ENCODE measurements at places on chromosomes 4 and X. TPM values are rescaled to one million over a fixed set of nuclear protein-coding genes. Genes with fewer than 3 reads are reported as not detected.
A peak's percentile ranks its signal among the peaks of the same experiment; 100 is the strongest.

- no peaks in the 10 kb centered on the region for H3K36me3 ChIP-seq
- H3K27ac ChIP-seq = no peak overlapping the region
- H3K4me3 ChIP-seq = no peak overlapping the region
- no peak for DNase-seq
- peaks cover 3% of the 10 kb centered on the region for H3K4me1 ChIP-seq
- no peaks in the 10 kb centered on the region for H3K27me3 ChIP-seq
Observed at GRCh38 chr4:139762720-139763119, 97.1 kb downstream of the MGST2 start.

DNA sequence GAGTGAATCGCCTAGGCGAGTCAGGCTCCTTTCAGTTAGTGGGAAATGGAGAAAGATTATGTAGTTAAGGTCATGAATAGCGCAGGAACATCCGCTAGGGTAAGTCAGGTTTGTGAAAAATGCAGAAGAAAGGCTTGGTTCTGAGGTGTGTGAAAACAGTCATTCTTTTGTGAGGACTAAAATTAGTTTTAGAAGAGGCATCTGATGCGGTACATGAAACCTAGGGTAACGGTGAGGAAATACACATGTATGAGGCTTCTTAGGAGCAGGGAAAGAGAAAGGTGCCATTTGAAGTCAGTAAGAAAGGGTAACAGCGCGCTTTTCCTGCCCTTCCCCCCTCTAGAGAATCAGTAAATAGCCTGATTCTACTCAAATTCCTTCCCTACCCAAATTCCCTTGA is 570 bp upstream of the RNF128 start:
- peaks cover 3% of the 10 kb centered on the region for H3K4me1 ChIP-seq
- DNase-seq = no peak
- H3K4me3 ChIP-seq = peak overlapping the region; percentile 56
- peaks cover 31% of the 10 kb centered on the region for H3K27me3 ChIP-seq
- no peak overlapping the region for H3K27ac ChIP-seq
- H3K36me3 ChIP-seq = no peaks in the 10 kb centered on the region

DNA sequence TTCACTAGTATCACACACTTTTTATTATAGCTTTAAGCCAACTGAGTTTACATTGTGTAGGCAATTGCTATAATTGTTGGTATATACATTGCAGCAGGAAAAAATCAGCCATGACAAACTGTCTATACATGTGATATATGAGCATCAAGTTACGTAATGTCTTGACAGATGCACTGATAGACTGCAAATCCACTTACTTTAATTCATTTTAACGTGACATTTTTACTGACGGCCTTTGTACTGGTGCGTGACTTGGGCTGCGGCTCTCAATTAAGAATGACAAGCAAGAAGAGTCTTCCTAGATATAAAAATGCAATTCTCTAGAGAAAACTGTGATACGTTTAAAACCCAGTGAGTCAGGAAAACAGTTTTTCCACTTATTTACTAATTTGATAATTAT is 143.8 kb downstream of the ACTRT1 start:
- H3K27me3 ChIP-seq = no peaks in the 10 kb centered on the region
- H3K27ac ChIP-seq = no peak overlapping the region
- H3K36me3 ChIP-seq = no peaks in the 10 kb centered on the region
- no peak for DNase-seq
- no peak overlapping the region for H3K4me3 ChIP-seq
- H3K4me1 ChIP-seq = no peaks in the 10 kb centered on the region

- peaks cover 25% of the 10 kb centered on the region for H3K4me1 ChIP-seq
- no peak overlapping the region for H3K27ac ChIP-seq
- no peaks in the 10 kb centered on the region for H3K27me3 ChIP-seq
- H3K4me3 ChIP-seq = no peak overlapping the region
- peaks cover 15% of the 10 kb centered on the region for H3K36me3 ChIP-seq
- no peak for DNase-seq
Observed at GRCh38 chr4:15809058-15809457, 30.9 kb downstream of the CD38 start.

GRCh38 chrX:23720117-23720677 is 22.9 kb downstream of the ACOT9 start:
- H3K27me3 ChIP-seq = no peaks in the 10 kb centered on the region
- no peak for DNase-seq
- no peaks in the 10 kb centered on the region for H3K4me1 ChIP-seq
- no peak overlapping the region for H3K4me3 ChIP-seq
- H3K27ac ChIP-seq = no peak overlapping the region

- H3K4me3 ChIP-seq = no peak overlapping the region
- H3K4me1 ChIP-seq = no peaks in the 10 kb centered on the region
- H3K36me3 ChIP-seq = no peaks in the 10 kb centered on the region
- peaks cover 11% of the 10 kb centered on the region for H3K27me3 ChIP-seq
Observed at GRCh38 chrX:38347136-38347535, 5.3 kb upstream of the OTC start.

DNA sequence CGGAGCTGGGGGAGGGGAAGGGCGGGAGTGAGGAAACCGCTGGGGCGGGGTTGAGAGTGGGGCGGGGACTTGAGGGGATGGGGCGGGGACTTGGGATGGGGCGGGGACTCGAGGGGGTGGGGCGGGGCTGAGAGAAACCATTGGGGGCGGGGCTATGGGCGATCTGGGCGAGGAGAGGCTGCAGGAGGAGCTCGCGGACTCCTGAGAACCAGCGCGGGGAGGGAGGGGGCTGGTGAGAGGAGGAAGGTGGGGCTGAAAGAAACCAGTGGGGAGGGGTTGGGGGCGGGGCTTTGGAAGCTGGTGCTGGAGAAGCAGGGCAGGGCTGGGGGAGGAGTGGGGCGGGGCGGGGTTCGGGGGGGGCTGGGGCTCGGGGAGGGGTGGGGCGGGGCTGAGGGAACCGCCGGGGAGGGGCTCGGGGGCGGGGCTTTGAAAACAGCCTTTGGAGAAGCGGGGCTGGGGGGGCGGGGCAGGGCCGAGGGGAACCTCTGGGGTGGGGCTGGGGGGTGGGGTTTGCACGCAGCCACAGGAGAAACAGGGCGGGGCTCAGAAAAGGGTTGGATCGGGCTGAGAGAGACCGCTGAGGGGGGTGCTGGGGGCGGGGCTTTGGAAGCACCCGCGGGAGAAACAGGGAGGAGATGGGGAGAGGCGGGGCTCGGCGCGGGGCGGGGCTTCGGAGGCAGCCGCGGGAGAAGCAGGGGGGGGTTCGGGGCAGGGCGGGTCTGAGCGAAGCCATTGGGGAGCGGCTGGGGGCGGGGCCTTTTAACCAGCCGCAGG is 777 bp upstream of the EOLA2 start:
- peaks cover 2% of the 10 kb centered on the region for H3K36me3 ChIP-seq
- no peaks in the 10 kb centered on the region for H3K4me1 ChIP-seq
- H3K27ac ChIP-seq = peak overlapping the region; percentile 60
- peak overlapping the region; percentile 64 for H3K4me3 ChIP-seq
- DNase-seq = peak; percentile 88

DNA sequence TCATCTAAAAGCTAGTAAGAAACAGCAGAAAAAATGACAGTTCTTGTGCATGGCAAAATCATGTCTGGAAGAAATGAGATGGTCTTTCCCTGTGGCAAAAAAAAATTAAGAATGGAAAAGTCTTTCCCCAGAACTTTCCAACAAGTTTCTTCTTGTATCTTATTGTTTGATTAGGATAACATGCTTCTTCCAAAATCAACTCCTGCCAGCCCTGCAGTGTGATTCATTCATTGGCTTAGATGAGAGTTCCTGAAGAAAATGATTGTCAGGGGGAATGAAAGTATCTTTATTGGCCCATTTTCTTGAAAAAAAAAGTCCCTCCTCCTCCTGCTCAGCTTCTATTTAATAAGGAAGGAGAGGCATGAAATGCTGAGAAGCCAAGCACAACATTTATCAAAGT is 407.7 kb downstream of the ARAP2 start:
- H3K27ac ChIP-seq = no peak overlapping the region
- no peaks in the 10 kb centered on the region for H3K27me3 ChIP-seq
- H3K4me3 ChIP-seq = no peak overlapping the region
- H3K36me3 ChIP-seq = no peaks in the 10 kb centered on the region
- H3K4me1 ChIP-seq = no peaks in the 10 kb centered on the region

DNA sequence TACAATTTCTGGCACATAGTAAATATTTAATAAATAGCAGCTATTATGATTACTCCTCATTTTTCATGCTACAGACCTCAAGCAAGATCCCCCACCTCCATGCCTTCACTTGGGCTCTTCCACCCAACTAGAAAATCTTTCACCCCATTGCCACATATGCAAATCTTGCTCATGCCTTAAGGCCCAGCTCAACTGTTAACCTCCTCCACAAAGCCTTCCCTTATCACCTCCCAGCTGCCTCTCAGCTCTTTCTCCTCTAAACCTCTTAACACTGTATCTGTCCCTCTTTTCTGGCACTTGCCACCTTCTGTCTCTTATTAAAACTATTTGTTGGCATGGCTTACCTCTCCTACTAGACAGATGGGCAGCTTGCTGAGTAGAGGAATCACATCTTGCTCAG is 51.5 kb downstream of the PJA1 start:
- H3K4me3 ChIP-seq = no peak overlapping the region
- DNase-seq = no peak
- H3K4me1 ChIP-seq = peaks cover 13% of the 10 kb centered on the region

GRCh38 chrX:96621811-96622210 is 62.8 kb upstream of the DIAPH2 start:
- peaks cover 2% of the 10 kb centered on the region for H3K36me3 ChIP-seq
- no peaks in the 10 kb centered on the region for H3K4me1 ChIP-seq
- no peak overlapping the region for H3K4me3 ChIP-seq

DNA sequence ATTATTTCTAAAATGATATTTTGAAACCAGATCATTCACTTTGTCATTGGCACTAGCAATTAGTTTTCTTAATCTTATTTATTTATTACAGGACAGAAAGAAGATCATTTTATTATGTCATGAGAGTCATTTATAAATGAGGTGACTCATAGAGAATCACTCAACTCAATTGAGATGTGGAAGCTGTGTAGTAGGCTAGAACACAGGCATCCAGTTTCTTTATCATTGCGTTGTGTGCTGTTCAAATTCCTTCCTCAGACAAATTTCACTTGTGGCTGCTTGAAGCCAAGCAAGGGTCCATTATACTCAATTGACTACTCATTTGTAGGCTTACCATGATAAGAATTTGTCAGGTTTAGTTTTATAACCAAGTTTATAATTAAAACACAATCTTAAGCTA is 87.6 kb downstream of the MRPL1 start:
- peaks cover 35% of the 10 kb centered on the region for H3K36me3 ChIP-seq
- no peak overlapping the region for H3K4me3 ChIP-seq
- no peak overlapping the region for H3K27ac ChIP-seq
- H3K27me3 ChIP-seq = no peaks in the 10 kb centered on the region
- H3K4me1 ChIP-seq = peaks cover 12% of the 10 kb centered on the region
- no peak for DNase-seq

- peaks cover 3% of the 10 kb centered on the region for H3K4me1 ChIP-seq
- DNase-seq = no peak
- no peaks in the 10 kb centered on the region for H3K27me3 ChIP-seq
- H3K36me3 ChIP-seq = peaks cover 36% of the 10 kb centered on the region
Observed at GRCh38 chr4:26406346-26406975, 83.8 kb downstream of the CCKAR start.

GRCh38 chr4:54908763-54909162 is 216.6 kb downstream of the KDR start:
- H3K4me3 ChIP-seq = no peak overlapping the region
- no peaks in the 10 kb centered on the region for H3K4me1 ChIP-seq
- no peaks in the 10 kb centered on the region for H3K36me3 ChIP-seq
- no peak overlapping the region for H3K27ac ChIP-seq
- no peaks in the 10 kb centered on the region for H3K27me3 ChIP-seq

GRCh38 chr4:128311659-128312403 is 24.2 kb upstream of the PGRMC2 start:
- H3K36me3 ChIP-seq = peaks cover 11% of the 10 kb centered on the region

DNA sequence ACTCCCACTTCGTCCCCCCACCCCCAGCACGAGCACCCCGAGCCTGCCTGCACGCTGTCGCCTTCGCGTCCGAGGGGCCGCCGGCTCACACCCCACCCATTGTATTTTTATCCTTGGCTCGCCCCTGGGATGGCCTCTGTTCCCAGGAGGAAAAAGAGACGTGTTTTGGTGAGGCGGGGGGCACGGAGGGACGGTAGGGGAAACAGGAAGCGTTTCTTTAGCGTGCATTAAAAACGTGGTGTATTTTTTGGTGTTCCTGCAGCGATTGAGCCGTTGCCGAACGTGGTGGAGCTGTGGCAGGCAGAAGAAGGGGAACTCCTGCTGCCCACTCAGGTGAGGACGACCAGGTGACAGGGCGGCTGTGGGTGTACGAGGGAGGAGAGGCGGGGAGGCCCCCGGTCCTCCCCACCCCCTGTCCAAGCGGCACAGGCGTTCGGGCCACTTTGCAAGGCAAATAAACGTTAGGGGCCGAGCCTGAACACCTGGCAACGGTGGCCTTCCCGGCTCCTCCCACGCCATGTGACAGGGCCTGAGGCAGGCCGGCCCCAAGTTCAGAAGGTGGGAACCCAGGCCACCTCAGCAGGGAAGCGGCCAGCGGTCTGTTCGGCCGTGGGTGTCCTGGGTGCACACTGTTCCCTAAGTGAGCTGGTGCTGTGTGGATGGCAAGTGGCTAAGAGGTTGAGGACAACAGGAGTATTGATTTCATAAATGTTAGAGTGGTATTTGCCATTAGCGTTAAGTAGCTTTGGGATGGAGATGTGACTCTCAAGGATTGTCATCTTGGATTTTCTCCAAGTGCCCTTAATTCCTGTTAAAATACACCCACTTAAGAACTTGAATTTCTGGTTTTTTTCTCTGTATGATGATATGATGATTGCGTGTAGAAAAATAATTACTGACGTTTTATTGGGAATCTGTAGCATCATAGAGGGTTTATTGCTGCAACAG is 1.1 kb downstream of the TMEM131L start:
- peak overlapping the region; percentile 91 for H3K27ac ChIP-seq
- peak; percentile 66 for DNase-seq
- peaks cover 44% of the 10 kb centered on the region for H3K36me3 ChIP-seq
- H3K4me1 ChIP-seq = peaks cover 48% of the 10 kb centered on the region
- H3K27me3 ChIP-seq = no peaks in the 10 kb centered on the region

- DNase-seq = no peak
- no peaks in the 10 kb centered on the region for H3K27me3 ChIP-seq
- no peak overlapping the region for H3K27ac ChIP-seq
- no peaks in the 10 kb centered on the region for H3K36me3 ChIP-seq
Observed at GRCh38 chr4:82398263-82398662, 24.5 kb upstream of the HNRNPD start.

DNA sequence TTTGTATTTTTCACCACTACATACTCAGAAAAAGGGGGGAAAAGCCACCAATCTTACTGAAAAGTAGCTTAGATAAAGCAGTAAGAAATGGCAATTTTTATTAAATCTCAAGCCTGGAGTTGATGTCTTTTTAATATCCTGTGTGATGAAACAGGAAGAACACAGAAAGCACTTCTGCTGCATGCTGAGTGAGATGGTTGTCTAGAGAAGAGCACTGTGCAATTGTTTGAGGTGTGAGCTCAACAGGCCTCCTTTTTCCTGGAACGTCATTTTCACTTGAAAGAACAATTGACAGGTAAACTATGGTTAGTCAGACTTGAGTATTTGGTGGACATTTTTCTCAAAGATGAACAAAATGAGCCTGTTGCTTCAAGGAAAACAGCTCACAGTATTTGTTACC is 73.9 kb downstream of the RTL5 start:
- no peaks in the 10 kb centered on the region for H3K4me1 ChIP-seq
- no peaks in the 10 kb centered on the region for H3K27me3 ChIP-seq
- no peak overlapping the region for H3K27ac ChIP-seq
- no peaks in the 10 kb centered on the region for H3K36me3 ChIP-seq
- DNase-seq = no peak

KANTR gene
- 6.3 TPM for total RNA-seq

BEX5 gene
- total RNA-seq = 3.7 TPM

ADH7 gene
- not detected for total RNA-seq

PF4V1 gene
- not detected for total RNA-seq

DMD gene
- 0.46 TPM for total RNA-seq

SATL1 gene
- not detected for total RNA-seq

TBC1D19 gene
- 3.1 TPM for total RNA-seq

SCOC gene
- 46.2 TPM for total RNA-seq

ASB5 gene
- total RNA-seq = not detected

MPC1L gene
- not detected for total RNA-seq

TLR6 gene
- 4.4 TPM for total RNA-seq

CHRDL1 gene
- not detected for total RNA-seq

AKAP14 gene
- not detected for total RNA-seq
